ENCODE measurements at places on chromosomes 16 and 17.

GRCh38 chr16:68267612-68268405 lies 3.5 kb downstream of the SLC7A6 start:
- DNase-seq, result no peak

GRCh38 chr16:28925386-28926228 lies 569 bp upstream of the RABEP2 start:
- peak; percentile 73 for DNase-seq

- DNase-seq, result no peak
These were observed 226.6 kb downstream of the SPECC1 start for GRCh38 chr17:20235747-20236146.

DNA sequence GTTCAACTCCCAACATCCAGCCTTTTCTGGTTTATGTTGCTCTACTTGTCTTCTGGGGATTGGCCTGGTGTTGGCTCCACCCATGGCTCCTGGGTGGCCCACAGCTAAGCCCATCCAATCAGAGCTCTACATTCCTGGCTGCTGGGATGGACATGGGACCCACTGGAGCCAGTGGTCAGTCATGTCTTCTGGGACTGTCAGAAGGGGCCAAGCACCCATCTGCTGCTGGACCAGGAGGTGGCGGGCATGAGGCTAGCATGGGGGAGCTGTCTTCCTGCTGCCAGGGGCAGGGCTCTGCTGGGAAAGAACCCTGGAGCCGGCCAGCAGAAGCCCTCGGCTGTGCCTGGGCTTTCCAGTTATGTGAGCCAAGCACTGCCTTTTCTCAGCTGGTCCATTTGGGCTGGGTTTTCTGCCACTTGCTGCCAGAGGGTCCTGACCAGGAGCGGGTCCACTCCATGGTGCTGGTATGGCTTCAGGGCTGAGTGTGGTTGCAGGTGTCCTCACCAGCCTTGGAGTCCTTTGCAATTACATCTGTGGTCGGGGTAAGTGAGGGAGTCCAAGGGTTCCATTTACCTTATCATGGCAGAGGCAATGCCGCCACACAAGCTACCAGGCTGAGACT lies 17.4 kb upstream of the ZNF469 start:
- no peak for DNase-seq

DNA sequence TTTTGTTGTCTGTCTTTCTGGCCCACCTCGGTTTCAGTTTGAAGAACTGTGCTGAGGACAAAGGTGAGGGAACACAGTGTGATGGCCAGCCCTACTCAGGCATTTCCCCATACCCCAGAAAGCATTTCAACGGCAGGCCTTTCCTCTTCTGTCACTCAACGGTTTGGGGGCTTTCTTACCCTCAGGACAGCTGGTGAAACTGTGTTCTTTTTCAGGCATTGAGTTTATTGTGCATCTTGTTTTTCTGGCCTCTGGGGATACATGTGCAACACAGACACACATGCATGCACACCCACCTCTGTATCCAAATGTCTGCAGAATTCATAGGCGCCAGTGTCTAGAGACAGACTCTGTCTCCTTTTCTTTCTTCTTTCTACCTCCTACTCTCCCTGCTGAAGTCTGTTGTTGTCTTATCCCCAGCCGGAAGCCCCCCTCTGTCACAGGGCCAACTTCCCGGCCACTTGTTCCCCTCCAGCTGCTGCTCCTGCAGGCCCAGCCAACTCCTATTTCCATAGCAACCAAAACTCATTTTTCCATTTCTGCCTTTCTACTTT lies 17.0 kb downstream of the CHD9 start:
- peak; percentile 42 for DNase-seq

- DNase-seq, result no peak
These were observed 110.3 kb upstream of the ZKSCAN2 start for GRCh38 chr16:25367773-25368524.

GRCh38 chr16:5025171-5025632 lies 8.5 kb downstream of the NAGPA start:
- DNase-seq, result no peak

GRCh38 chr17:4973256-4974114 lies 5.9 kb upstream of the SPAG7 start:
- DNase-seq, result no peak

DNA sequence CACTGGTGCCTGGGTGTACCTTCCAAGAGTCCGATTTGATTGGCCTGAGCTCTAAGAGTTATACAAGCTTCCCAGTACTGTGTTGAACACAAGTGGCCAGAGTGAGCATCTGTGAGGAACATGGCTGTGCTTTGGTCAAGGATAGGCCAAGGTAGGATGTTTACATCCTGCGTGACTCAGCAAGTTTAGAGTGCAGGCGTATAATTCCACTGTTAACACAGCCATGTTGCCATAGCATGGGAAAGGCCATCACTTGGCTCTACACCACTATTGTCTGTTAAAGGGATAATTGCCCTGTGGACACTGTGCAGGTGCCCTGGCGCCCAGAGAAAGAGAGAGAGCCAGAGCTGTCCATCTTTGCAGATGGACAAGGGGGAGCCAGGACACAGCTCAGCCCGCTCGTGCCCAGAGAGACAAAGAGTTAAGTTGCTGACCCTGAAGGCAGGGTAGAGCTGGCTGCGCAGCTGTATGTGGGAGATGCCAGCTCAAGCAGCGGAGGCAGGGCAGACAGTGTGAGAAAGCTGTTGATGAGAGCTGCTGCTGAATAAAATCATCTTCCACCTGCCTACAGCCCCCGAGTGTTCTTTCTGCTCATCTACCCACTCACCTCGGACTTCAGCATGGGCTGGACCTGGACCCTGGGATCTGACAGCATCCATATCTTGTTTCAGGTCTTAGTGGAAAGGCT lies 11.7 kb downstream of the CFAP52 start:
- DNase-seq, result no peak

GRCh38 chr17:10793256-10793655 lies 10.6 kb downstream of the TMEM238L start:
- DNase-seq, result no peak

- DNase-seq, result no peak
These were observed 31.6 kb downstream of the SOX9 start for GRCh38 chr17:72152387-72152929.

GRCh38 chr17:40450175-40450574 lies 6.9 kb downstream of the IGFBP4 start:
- DNase-seq, result no peak

- DNase-seq, result no peak
These were observed 22.2 kb downstream of the SOCS1 start for GRCh38 chr16:11233727-11234376.

GRCh38 chr17:36778448-36778847 lies 158.8 kb upstream of the LHX1 start:
- DNase-seq, result no peak

- DNase-seq, result no peak
These were observed 470 bp upstream of the GGT6 start for GRCh38 chr17:4560837-4561256.

GRCh38 chr16:52929478-52930400 lies 123.0 kb downstream of the CHD9NB start:
- DNase-seq, result no peak

DNA sequence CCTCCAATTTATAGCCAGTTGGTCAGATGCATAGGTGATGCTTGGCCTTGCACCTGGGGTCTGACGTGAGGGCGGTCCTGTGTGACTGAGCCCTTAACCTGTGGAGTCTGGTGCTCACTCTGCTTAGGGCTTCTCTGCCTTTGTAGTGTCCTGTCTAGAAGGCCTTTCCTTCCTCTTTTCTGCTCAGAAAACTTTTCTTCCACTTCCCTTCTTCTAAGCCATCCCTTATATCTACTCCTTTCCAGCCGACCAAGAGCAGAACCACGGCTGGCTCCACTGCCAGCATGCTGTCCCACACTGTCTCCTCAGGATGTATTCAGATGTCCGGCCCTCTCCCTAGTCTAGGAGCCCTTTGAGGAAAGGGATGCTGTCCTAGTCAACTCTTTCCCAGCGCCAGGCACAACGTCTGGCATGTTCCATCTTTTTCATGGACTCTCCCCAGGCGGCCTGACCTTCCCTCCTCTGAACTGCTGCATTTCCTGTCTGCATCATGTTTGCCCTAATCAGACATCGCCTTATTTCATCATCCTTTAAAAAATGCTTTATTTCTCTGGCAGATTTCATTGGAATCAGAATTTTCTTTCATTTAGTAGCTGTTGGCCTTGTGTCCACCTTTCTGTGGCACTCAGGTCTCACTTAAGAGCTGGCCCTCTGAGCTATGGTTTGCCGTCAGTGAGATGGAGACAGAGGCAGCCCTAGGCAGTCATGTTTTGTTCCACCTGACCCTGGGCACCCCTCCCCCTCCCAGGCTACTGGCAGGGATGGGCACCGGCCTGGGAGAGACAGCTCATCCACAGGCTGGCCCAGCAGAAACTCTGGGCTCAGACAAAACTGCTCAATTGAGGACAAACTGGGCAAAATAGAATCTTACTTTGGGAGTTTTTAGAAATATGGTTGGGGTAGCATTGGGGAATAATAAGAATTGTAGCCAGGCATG lies 15.5 kb upstream of the BRCA1 start:
- no peak for DNase-seq

GRCh38 chr16:86883583-86884389 lies 305.4 kb downstream of the FOXL1 start:
- DNase-seq, result no peak

DNA sequence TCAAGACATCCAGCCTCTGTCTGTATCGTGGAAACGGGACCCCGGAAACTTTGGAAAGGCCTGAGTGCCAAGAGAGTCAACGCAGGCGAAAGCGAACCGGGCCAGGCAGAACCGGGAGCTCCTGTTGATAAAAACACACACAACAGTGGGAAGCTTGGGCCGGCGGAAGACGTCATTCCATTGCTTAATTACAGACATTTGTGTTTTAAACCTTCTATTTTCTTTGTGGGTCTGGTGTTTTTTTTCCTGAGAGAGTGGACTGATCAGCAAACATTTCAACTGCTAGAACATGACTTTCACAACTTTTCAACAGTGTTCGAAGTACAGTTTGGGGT lies 878 bp upstream of the RNF157 start:
- no peak for DNase-seq

DNA sequence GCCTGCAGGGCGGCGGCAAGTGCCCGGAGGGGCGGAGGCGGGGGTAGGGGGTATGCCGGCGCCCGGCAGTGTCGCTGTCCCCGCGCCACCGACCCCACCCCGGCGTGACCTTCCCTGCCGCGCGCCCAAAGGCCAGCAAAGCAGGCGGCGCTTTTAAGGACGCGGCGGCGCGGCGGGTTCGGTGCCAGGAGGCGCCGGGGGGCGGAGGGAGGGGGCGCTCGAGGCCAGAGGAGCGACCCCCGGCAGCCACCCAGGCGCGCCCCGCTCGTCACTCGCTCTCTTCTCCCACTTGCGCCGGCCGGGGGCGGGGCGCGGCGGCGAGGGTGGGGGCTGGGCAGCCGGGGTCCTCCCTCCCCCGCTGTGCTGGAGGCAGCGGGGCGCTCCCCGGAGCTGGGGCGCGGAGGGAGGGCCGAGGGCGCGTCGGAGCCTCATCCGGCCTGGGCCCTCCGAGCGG lies 8.6 kb upstream of the BAHCC1 start:
- no peak for DNase-seq

- no peak for DNase-seq
These were observed 7.7 kb downstream of the ITGAM start for GRCh38 chr16:31267332-31268032.

DNA sequence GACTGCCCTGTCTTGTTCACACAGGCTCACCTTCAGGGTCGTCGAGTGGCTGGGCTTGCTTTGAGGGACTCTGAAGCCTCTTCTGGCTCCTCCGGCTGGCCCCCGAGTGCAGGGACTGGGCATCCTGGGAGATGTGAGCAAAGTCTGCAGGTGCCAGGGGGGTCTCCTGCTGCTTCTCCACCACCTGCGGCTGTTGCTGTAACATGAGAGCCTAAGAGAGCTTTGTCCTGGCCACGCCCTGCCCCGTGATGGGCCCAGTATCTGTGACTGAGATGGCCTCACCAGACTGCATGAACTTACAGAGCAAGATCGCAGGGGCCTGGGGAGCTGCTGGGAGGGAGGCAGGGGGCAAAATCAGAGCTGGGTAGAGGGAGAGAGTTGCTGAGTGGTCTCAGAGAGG lies 12.5 kb downstream of the ERN2 start:
- no peak for DNase-seq

DNA sequence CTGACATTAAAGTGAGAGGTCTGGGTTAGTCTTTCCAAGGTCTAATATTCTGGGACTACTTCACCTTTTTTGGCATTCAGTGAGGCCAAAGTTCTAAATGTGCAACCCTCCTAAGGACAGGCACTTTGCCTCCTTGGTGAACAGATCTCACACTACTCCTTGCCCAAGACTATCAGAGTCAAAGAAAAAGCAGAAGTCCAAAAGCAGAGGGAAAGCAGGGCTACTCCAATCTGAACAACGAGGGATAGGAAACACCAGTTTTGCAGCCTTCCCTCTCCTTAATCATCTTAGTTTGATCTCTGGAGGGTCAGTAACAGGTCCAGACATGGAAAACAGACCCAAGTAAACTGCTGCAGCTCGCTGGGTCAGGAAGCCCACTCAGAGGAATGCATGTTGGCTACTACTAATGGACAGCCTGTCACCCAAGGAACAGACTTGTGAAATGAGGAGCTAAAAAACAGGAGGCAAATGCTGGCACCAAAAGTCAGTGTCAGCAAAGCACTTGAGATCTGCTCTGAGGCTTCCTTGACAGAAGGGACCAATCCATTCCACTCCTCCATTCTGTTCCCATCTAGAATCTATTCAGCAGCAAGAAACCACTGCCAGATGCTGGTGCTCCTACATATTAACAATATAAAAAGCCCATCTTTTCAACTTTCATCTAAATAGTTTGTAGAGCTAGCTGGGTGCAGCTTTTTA lies 29.9 kb downstream of the DCUN1D3 start:
- no peak for DNase-seq

Data from GM12864 (cell line).